ENCODE measurements at places on chromosomes 12 and 14. TPM values are rescaled to one million over a fixed set of nuclear protein-coding genes. Genes with fewer than 3 reads are reported as not detected.

The TTC9 gene
- 11.1 TPM for total RNA-seq

The SLC24A4 gene
- total RNA-seq, result 0.09 TPM

The WSCD2 gene
- 1.9 TPM for total RNA-seq

The NEMP1 gene
- total RNA-seq, result 27.6 TPM

The LRCOL1 gene
- total RNA-seq, result not detected

The RTL1 gene
- total RNA-seq, result not detected

The MSI1 gene
- not detected for total RNA-seq

The OAS1 gene
- total RNA-seq, result 30.6 TPM

The AQP2 gene
- total RNA-seq, result not detected

GRCh38 chr14:20624495-20625070 lies 16.9 kb downstream of the OR6S1 start:
- no peak for DNase-seq

- DNase-seq, result no peak
Measured at GRCh38 chr12:93115198-93115601, 186.1 kb upstream of the EEA1 start.

GRCh38 chr12:42213954-42214426 lies 24.1 kb downstream of the YAF2 start:
- DNase-seq, result no peak

DNA sequence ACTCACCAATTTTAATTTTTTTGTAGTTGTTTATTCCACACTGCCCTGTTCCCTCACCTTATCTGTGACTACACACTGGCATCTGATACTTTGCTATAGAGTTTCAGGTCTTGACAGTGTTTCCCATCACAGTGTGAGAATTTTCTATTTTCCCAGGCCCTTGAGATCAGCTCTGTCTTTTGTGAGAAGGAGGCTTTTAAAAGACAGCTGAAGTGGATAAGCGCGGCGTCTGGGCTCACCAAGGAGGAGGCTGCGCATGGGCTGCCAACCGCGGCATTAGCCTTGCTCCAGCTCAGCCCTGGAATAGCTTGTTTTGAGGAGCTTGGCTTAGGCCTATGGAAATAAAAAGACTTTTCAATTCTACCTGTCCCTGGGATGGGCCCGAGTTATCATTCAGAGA lies 181.3 kb downstream of the RMST start:
- no peak for DNase-seq

- DNase-seq, result no peak
Measured at GRCh38 chr12:50239355-50239891, 43.9 kb downstream of the LIMA1 start.

- DNase-seq, result no peak
Measured at GRCh38 chr12:97359021-97359690, 103.4 kb upstream of the RMST start.
